ENCODE measurements at places on chromosomes 12 and 14. TPM values are rescaled to one million over a fixed set of nuclear protein-coding genes. Genes with fewer than 3 reads are reported as not detected.

- no peak overlapping the region for H3K27ac ChIP-seq
- no peaks in the 10 kb centered on the region for H3K27me3 ChIP-seq
- H3K4me1 ChIP-seq: peaks cover 14% of the 10 kb centered on the region
- peak; percentile 25 for DNase-seq
- H3K36me3 ChIP-seq: peaks cover 10% of the 10 kb centered on the region
These were observed 635 bp downstream of the LTA4H start for GRCh38 chr12:96034621-96035282.

- H3K4me3 ChIP-seq: no peak overlapping the region
- DNase-seq: no peak
- H3K36me3 ChIP-seq: no peaks in the 10 kb centered on the region
- H3K27ac ChIP-seq: no peak overlapping the region
- no peaks in the 10 kb centered on the region for H3K27me3 ChIP-seq
These were observed 139.2 kb downstream of the PDZRN4 start for GRCh38 chr12:41327096-41327895.

- peak overlapping the region; percentile 94 for H3K4me3 ChIP-seq
- DNase-seq: peak; percentile 43
- peak overlapping the region; percentile 84 for H3K27ac ChIP-seq
These were observed 524 bp downstream of the KMT5A start for GRCh38 chr12:123384318-123384993.

IL22 gene
- 4.7 TPM for total RNA-seq

DNA sequence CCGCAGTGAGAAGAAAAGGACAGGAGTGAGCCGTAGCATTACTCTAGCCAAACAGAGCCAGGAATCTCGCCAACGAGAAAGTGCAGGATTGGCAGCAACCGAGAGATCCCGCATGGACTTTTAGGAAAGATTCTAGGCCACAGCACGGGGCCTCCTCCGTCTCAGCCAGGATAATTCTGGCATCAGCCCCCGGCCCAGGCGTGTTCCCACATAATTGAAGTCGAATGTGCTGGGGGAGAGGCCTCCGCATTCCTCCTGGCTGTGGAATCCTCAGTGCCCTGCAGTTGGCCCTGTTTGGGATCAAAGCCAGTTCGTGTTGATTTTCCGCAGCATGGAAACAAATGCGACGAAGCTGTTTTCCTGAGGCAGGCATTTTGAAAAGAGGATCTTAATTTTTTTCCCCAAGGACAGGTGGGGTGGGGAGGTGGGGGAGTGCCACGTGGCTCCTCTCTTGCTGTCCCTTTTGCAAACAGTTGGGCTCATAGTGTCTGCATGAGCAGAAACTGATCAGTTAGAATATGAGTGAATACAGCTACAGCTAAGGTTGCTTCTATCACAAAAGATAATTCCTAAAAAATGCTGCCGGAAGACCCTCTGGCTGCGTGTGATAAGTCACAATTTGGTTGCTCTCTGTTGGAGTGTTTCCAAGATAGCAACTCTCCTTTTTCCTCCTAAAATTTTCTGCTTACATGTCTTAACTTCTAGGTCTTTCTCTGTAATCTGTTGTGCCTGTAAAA is 37.3 kb upstream of the ATXN2 start:
- H3K27ac ChIP-seq: no peak overlapping the region
- no peak for DNase-seq
- no peaks in the 10 kb centered on the region for H3K27me3 ChIP-seq
- no peak overlapping the region for H3K4me3 ChIP-seq
- peaks cover 2% of the 10 kb centered on the region for H3K4me1 ChIP-seq

DIP2B gene
- 20.3 TPM for total RNA-seq

CLEC4C gene
- total RNA-seq: not detected

DNA sequence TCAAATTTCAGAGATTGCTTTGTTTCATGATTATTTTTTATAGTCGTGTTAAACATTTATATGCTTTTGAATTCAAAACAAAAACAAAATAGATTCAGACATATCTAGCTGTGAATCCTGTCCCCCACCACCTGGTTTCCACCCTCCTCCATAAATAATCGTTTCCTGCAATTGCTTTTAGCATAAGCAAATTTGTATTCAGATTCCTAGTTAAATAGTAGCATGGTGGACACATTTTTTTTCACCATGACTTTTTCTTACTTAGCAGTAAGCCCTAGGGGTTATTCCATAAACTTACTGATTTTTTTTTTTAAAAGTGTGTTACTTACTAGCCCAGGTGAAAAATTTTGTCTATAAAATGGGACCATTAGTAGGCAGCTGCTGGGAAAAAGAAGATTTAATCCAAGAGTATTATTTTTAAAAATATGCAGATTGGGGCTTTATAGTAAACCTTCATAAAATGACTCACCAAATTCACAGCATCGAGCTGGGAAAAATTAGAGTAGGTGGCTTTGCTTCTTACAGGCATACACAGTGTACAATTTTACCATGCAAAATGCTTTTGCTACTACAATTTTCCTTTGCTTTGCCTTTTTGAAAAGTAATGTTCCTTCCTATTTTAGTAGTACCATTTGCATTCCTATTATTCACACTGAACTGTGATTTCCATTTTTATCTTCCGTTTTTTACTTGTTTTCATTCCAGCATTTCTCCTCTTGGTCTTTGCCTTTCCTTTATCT is 117.8 kb downstream of the BTG1 start:
- peaks cover 20% of the 10 kb centered on the region for H3K36me3 ChIP-seq
- H3K27me3 ChIP-seq: no peaks in the 10 kb centered on the region
- DNase-seq: no peak
- no peak overlapping the region for H3K4me3 ChIP-seq
- H3K27ac ChIP-seq: no peak overlapping the region
- peaks cover 41% of the 10 kb centered on the region for H3K4me1 ChIP-seq

GRCh38 chr14:103283916-103284315 is 50.1 kb upstream of the EIF5 start:
- H3K36me3 ChIP-seq: no peaks in the 10 kb centered on the region
- H3K27ac ChIP-seq: no peak overlapping the region
- peaks cover 64% of the 10 kb centered on the region for H3K27me3 ChIP-seq
- H3K4me1 ChIP-seq: peaks cover 8% of the 10 kb centered on the region
- no peak overlapping the region for H3K4me3 ChIP-seq

GRCh38 chr14:22919601-22919921 is 612 bp upstream of the RBM23 start:
- H3K27ac ChIP-seq: peak overlapping the region; percentile 98
- DNase-seq: no peak
- peaks cover 40% of the 10 kb centered on the region for H3K4me1 ChIP-seq
- H3K4me3 ChIP-seq: peak overlapping the region; percentile 90
- H3K27me3 ChIP-seq: no peaks in the 10 kb centered on the region

BHLHE41 gene
- not detected for total RNA-seq

DNA sequence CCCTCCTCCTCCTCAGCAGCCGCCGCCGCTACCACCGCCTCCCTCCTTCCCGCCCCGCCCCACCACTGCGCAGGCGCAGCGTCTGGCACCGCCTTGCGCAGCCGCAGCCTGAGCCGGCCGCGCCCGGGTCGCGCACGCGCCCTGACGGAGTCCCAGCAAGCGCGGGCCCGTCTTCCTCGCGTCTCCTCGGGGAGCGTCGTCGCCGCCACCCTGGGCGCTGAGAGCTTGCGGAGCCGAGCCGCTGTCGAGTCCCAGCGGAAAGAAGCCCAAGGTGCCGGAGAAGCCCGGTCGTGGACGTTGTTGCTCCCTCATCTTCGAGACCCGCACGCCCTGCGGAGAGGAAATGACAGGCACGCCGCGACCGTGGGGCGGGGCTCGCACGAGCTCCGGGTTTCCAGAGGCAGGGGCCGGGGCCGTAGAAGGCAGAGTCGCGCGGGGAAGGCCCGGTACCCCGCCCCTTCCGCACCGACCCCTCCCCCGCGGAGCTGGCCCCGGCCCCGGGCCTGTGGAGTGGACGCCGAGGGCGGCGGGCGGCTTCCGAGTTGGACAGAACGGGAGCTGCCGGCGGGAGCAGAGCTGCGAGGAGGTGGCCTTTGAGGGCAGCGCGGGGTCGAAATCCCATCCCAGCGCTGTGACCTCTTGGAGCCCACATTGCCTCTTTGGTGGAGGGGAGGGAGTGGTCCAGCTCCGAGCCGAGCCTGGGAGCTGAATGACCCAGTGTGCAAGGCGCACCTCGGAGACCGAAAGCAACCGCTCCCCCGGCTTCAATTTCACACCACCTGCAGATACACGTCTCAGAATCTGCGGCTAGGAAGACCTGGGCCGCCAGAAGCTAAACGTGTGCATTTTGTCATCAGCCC is 469 bp upstream of the RAB35 start:
- peak overlapping the region; percentile 80 for H3K27ac ChIP-seq
- no peaks in the 10 kb centered on the region for H3K27me3 ChIP-seq
- peaks cover 76% of the 10 kb centered on the region for H3K4me1 ChIP-seq
- peak overlapping the region; percentile 89 for H3K4me3 ChIP-seq

HAL gene
- total RNA-seq: 0.18 TPM

DNA sequence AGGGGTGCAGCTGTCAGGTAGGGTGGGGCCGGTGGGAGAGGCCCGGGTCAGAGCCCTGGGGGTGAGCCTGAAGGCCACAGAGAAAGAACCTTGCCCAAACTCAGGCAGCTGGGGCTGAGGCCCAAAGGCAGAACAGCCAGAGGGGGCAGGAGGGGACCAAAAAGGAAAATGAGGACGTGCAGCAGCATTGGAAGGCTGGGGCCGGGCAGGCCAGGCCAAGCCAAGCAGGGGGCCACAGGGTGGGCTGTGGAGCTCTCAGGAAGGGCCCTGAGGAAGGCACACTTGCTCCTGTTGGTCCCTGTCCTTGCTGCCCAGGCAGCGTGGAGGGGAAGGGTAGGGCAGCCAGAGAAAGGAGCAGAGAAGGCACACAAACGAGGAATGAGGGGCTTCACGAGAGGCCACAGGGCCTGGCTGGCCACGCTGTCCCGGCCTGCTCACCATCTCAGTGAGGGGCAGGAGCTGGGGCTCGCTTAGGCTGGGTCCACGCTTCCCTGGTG is 10.5 kb downstream of the MMP14 start:
- H3K27ac ChIP-seq: no peak overlapping the region
- H3K36me3 ChIP-seq: no peaks in the 10 kb centered on the region
- peaks cover 13% of the 10 kb centered on the region for H3K4me1 ChIP-seq
- no peak overlapping the region for H3K4me3 ChIP-seq
- DNase-seq: no peak

WNT1 gene
- 0.73 TPM for total RNA-seq

GRCh38 chr12:53101931-53102781 is 1.1 kb upstream of the SOAT2 start:
- H3K4me3 ChIP-seq: no peak overlapping the region
- H3K27me3 ChIP-seq: peaks cover 1% of the 10 kb centered on the region
- H3K4me1 ChIP-seq: peaks cover 61% of the 10 kb centered on the region
- no peaks in the 10 kb centered on the region for H3K36me3 ChIP-seq

DNA sequence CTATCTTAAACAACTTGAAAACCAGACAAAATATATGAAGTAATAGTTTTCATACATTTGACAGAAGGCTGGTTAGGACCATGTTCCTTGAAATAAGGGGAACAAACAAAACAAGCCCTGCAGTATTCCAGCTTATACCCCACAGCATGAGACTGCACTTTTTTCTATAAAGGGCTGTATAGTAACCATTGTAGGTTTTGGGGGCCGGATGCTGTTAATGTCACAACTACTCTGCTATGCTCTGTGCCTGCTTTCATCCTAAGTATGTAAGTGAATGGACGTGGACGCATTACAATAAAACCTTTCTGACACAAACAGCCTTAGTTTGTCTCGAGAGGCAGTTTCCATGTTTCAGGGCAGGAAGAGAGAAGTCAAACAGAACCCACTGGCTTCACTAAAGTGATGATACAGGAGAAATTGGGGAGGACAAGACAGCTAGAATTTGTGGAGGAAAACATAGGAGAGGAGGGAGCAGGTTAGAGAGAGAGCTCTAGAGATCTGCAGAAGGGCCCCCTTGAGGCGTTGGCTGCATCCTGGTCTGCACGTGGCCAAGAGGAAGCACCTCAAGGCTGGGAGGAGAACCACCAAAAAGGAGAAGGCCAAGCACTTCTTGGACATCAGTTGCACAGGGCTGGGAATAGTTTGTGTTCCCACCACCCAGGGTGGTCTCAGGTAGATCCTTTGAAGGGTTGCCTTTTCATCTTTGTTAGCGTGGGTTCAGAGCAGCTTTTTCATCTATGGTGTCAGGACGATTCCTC is 63.7 kb downstream of the TRAF3 start:
- H3K36me3 ChIP-seq: peaks cover 10% of the 10 kb centered on the region
- no peak for DNase-seq
- H3K4me1 ChIP-seq: no peaks in the 10 kb centered on the region
- no peaks in the 10 kb centered on the region for H3K27me3 ChIP-seq

GRCh38 chr12:13890943-13891342 is 90.5 kb downstream of the GRIN2B start:
- H3K4me1 ChIP-seq: no peaks in the 10 kb centered on the region
- H3K36me3 ChIP-seq: no peaks in the 10 kb centered on the region
- H3K4me3 ChIP-seq: no peak overlapping the region
- H3K27me3 ChIP-seq: no peaks in the 10 kb centered on the region
- H3K27ac ChIP-seq: no peak overlapping the region

MDGA2 gene
- total RNA-seq: not detected

GRCh38 chr14:55398679-55399078 is 13.0 kb downstream of the ATG14 start:
- H3K4me3 ChIP-seq: no peak overlapping the region
- peaks cover 9% of the 10 kb centered on the region for H3K4me1 ChIP-seq
- peaks cover 7% of the 10 kb centered on the region for H3K36me3 ChIP-seq
- H3K27ac ChIP-seq: no peak overlapping the region

IKZF4 gene
- total RNA-seq: 19.4 TPM

HHIPL1 gene
- 0.10 TPM for total RNA-seq

DAO gene
- not detected for total RNA-seq

PRKCH gene
- 195 TPM for total RNA-seq

DNA sequence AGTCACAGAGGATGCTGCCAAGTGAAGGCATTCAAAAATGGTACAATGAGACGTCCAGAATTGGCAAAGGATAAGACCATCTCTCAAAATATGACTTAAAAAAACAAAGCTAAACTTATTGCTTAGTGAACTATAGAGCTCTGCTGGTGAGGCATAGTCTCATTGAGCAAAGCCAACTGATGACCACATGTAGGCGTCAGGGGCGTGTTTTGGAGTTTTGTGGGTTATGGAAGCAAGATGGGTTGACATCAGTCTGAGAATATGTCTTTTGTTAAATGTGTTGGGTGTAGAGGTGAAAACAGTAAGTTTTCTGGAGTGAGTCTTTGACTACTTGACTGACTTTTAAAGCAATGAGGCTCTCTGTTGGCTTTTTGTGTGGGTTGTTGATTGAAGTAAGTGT is 47.2 kb downstream of the ATL1 start:
- no peak overlapping the region for H3K27ac ChIP-seq
- peaks cover 8% of the 10 kb centered on the region for H3K27me3 ChIP-seq
- no peaks in the 10 kb centered on the region for H3K36me3 ChIP-seq
- H3K4me3 ChIP-seq: no peak overlapping the region
- H3K4me1 ChIP-seq: no peaks in the 10 kb centered on the region
- no peak for DNase-seq

GRCh38 chr14:103118663-103119404 is 4.4 kb upstream of the TNFAIP2 start:
- H3K27ac ChIP-seq: no peak overlapping the region
- H3K36me3 ChIP-seq: no peaks in the 10 kb centered on the region

- H3K27ac ChIP-seq: no peak overlapping the region
- H3K4me1 ChIP-seq: no peaks in the 10 kb centered on the region
- peaks cover 2% of the 10 kb centered on the region for H3K36me3 ChIP-seq
- no peak for DNase-seq
- no peaks in the 10 kb centered on the region for H3K27me3 ChIP-seq
These were observed 11.3 kb upstream of the PUS1 start for GRCh38 chr12:131917711-131918306.

GRCh38 chr14:96497087-96497486 is 5.1 kb upstream of the PAPOLA start:
- H3K4me3 ChIP-seq: no peak overlapping the region
- H3K27me3 ChIP-seq: peaks cover 33% of the 10 kb centered on the region
- peaks cover under 1% of the 10 kb centered on the region for H3K36me3 ChIP-seq
- H3K27ac ChIP-seq: no peak overlapping the region
- DNase-seq: no peak

GRCh38 chr12:127077262-127078045 is 1189.5 kb upstream of the TMEM132C start:
- H3K4me1 ChIP-seq: no peaks in the 10 kb centered on the region
- H3K36me3 ChIP-seq: no peaks in the 10 kb centered on the region
- H3K4me3 ChIP-seq: no peak overlapping the region
- no peak overlapping the region for H3K27ac ChIP-seq
- no peak for DNase-seq
- H3K27me3 ChIP-seq: peaks cover 25% of the 10 kb centered on the region

Measured in activated CD4-positive, alpha-beta memory T cell treated with anti-CD3 and anti-CD28 coated beads, Interleukin-2, amount 10 ng/mL, durations not matched to agents 7 days and 5 days (primary cell).